ENCODE measurements at places on chromosomes 1 and 21.

- DNase-seq: no peak
These were observed 82.6 kb downstream of the ATF6 start for GRCh38 chr1:161848676-161849075.

DNA sequence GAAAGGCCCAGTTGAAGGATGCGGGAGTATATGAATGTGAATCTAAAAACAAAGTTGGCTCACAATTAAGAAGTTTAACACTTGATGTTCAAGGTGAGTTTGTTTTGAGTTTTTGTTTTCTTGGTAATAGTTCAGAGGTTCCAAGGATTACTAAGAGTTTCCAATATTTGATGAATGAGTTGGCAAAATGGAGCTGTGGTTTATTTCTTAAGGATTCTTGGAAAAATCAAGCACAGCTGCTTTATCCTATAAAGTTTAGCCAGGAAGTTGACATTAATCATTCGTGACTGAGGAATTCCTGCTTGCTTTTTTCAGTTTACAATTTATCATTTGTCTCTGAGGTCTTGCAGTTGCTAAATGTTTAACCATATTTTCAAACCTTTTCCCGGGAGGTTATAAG, 15.1 kb downstream of the VCAM1 start:
- DNase-seq: no peak

GRCh38 chr21:42437786-42438185, 34.1 kb downstream of the UBASH3A start:
- DNase-seq: no peak

DNA sequence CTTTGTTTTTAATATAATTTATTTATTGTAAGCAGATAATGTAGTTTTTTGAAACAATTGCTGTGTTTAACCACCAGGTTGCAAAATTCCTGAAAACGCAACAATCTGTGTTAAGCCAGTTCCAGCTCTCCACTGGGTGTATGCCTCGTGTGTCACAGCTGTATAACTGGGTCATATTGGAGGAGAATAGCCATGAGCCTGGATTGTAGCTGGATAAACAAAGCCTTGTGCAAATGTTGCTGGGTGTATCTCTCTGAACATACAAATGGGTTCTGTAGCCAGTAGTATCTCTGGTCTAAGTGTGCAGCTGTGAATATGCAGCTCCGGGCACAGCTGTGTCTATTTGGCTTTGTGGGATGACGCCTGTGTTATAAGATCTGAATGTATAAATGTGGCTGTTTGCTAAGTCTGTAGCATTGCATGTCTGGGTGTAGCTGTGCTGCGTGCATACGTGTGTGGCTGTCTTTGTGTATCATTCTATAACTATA, 2.8 kb downstream of the TCEA3 start:
- no peak for DNase-seq

DNA sequence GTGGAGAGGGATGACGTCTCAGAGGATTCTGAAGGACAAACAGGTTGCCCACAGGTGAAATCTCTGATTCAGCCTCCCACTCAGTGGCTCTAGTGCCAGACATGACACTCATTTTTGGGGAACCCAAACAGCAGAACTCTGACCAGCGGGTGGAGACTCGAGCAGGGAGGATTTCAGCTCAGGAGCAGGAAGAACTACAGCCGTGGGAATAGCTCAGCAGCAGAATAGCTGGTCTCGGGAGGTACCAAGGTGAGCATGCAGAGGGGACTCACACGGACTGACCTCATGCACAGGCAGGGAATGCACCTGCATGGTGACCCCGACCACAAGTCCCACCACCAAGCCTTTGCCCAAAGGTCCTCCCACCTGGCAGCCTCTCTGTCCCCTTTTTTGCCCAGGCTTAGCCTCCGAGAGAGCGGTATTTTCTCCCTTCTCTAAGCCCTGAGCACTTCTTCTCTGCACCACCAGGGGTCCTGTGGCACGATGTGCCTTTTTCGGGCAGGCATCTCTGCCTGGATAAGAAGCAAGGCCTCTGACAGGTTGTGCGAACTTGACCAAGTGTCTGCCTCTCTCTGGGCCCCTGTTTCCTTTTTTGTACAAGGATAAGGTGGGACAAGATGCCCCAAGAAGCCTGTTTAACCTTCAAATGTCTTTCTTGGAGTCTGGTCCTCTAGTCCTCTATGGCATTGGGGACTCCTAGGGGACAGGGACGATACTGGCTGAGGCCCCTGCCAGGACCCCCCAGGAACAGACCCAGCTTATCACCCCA, 8.8 kb upstream of the FGR start:
- DNase-seq: peak; percentile 67

DNA sequence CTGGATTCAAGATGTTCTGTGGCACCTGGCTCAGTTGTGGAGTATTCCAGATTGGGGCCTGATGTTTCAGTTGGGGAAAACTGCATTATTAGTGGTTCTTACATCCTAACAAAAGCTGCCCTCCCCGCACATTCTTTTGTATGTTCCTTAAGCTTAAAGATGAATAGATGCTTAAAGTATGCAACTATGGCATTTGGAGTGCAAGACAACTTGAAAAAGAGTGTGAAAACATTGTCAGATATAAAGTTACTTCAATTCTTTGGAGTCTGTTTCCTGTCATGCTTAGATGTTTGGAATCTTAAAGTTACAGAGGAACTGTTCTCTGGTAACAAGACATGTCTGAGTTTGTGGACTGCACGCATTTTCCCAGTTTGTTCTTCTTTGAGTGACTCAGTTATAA, 7.2 kb downstream of the FPGT start:
- DNase-seq: no peak

DNA sequence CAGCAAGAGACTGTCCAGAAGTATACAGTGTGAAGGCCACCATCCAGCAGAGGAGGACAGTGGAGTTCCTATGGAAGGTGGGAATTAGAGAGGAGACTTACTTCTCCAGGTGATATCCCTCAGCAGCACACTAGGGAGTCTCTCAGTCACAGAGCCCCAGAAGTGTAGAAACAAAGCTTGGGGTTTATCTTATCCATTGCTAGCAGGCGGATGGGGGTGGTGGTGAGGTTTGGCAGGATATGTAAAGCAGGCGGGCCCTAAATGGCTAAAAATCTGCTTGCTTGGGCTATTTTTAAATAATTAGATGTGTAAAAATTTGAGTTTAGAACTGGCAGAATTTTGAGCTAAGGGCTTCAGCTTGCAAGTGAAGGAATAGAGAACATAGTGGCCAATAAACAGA, 50.1 kb upstream of the RGS18 start:
- DNase-seq: no peak

DNA sequence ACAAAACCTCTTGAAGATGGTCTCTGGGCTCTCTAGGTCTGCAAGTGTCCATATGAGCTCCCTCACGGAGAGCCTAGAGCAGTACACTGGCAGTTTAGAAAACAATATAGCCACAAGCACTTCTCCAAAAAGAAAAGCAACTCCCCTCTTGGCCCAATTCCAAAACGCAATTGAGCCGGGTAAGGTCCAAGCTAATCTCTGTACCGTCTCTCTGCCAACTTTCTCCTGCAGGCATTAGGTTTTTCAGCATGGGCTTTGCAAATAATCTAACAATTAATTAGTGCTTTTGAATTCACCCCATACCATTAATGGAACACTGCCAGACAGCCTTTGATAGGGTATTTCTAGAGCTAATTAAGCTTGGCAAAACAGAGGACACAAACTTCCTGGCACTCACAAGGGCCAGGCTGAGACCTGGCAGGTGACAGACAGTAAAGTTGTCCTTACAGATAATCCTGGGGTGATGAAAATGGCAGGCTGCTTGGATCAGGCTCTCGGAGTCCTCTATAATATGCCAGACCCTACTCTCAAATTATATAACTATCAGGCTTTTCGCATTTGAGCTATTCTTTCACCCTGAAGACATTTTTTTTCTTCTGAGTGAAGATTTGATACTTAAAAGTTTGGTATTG, 39.8 kb downstream of the TGFBR3 start:
- no peak for DNase-seq

- DNase-seq: no peak
These were observed 156.5 kb upstream of the KLHDC7A start for GRCh38 chr1:18324246-18324645.

GRCh38 chr1:248144513-248145198, at the start of gene OR2M5:
Gene OR2M5 (plus strand): TSS chr1:248145148. CDS start chr1:248145148, 0 bp downstream.
- no peak for DNase-seq

DNA sequence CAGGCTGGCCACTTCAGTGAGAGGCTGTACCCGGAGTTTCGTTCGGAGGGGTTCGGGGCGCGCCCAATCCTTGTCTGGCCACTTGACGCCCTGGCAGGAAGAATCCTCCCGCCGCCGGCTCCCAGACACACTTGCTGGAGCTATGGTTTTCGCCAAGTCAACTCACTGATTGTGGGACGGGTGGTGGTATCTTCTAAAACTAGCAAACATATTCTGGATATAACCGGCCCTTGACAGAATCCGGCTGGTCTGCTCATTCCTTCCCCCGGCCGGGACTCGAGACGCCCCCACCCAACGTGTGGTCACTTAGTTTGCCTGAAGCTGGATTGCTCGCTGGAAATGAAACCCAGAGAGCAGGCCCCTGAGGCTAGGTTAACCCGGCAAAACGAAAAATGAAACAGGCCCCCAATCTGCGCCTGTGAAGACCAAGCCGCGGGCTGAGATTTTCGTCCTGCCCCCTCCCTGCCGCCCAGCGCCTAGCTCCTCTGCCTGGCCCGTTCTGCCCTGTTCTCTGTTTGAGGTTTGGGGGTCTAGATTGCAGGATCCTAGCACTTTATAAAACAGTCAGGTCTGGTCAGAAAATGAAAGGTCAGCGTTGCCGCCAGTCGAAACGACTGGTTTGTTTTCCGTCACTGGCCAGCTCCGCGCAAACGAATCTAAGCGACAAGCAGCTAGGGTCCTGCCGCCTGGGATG, 4.6 kb downstream of the GFI1 start:
- peak; percentile 35 for DNase-seq

DNA sequence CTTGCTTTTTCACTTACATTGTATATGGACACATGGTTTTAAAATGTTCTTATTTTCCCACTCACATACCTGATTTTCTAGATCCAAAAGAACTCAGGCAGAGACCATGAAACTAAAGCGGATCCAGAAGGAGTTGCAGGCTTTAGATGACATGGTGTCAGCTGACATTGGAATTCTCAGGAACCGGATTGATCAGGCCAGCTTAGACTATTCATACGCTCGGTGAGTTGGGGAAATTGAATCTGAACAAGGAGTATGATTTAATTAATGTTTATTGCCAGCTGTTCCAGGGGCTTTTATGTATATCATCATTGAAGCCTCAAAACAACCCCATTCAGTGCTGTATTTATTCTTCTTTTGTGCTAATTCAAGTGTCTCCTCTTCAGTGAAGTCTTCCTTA, 12.7 kb downstream of the GORAB start:
- no peak for DNase-seq

- DNase-seq: no peak
These were observed 14.0 kb downstream of the SLC37A1 start for GRCh38 chr21:42527489-42528158.

DNA sequence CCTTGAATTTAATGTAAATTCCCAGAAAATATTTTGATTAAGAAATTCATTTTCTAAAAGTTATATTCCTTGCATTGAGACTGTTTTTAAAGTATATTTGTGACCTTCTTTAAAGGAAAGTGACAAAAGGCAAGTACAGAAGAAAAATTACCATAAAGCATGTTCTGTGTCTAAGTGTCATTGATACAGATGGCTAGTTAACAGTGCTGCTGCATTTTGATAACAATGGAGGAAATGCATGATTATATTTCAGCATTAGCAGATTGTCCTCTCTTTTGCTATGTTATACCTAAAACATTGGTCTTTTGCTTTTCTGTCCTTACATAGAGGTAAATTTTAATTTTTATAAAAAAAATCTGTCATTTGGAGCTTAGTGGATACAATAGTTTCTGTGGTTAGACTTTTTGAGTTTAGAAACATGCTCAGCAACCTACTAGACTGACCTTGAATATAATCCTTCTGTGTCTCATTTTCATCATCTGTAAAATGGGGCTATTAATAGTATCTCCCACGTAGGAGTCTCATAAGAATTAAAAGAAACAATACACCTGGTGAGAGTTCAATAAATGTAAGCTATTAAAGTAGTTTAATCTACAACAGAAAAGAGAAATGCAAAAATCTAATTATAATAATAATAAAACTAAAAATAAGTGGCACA, 51.1 kb upstream of the RGS21 start:
- DNase-seq: no peak

DNA sequence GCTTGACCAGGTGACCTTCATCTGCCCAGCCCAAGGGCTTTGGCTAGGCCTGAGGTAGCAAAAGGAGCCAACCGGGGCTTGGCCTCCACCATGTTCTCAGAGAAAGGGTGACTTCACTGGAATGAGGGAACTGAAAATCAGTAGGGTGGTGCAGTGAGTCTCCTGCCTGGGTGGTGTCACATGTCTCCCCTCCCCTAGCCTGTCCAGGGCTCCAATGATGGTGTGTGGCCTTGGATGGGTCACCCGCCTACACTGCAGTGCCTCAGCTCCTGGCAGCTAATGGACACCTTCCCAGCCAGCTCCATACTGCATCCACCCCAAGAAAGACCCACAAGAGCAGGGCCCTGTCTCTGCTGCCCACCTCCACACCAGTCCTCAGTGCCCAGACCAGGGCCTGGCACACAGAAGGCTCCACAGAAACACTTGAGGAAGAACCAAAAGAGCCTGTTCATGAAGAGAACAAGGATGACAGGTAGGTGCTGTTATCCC, 678.7 kb downstream of the MATN1 start:
- DNase-seq: no peak

DNA sequence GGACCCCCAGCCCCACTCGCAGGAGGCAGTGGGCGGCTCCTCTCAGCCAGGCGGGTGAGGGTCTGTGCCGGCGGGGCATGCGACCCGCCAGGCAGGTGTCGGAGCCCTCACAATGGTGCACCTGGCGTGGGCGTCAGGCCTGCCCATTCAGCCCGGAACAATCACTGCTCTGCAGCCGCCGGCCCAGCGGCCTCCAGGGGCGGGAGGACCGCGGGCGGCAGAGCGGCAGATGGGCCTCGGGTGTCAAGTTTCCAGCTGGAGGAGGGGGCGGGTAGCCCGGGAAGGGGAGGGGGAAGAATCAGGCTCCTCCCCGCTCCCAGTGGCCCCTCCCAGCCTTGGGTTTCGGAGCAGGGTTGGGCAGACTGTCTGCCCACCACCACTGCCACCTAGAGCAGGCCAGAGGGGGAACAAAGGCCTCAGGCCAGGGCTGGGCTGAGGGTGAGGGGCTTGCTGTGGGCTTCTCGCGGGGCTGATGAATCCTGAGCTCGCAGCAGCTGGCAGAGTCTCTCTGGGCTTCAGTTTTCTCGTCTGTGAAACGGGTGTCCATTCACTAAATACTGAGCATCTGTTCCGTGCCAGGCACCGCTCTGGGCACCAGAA, 39.5 kb upstream of the CASZ1 start:
- DNase-seq: peak; percentile 89

GRCh38 chr21:38956856-38957571, 151.3 kb downstream of the ETS2 start:
- no peak for DNase-seq

GRCh38 chr1:3384407-3384806, 70.1 kb upstream of the ARHGEF16 start:
- no peak for DNase-seq

DNA sequence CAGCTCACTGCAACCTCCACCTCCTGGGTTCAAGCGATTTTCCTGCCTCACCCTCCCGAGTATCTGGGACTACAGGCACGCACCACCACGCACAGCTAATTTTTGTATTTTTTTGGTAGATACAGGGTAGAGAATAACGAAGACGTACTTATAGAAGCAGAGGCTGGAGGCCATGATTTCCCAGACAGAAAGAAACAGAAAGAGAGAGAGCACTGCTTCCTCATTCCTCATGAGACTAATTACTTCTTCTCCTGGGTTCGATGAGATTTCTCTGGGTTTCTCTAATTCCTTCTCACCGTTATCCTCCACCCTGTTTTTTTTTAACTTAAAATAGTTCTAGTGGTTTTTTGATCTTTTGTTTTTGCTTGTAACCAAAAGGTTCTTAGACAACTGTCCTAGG, 23.4 kb upstream of the PTP4A2 start:
- DNase-seq: no peak

- DNase-seq: no peak
These were observed 839 bp upstream of the ACBD3 start for GRCh38 chr1:226187380-226187779.

All from glutamatergic neuron (in vitro differentiated cells).